Breast epithelium (tissue), 4 donors: ENCODE measurements at places on chromosomes 5 and 9. TPM values are rescaled to one million over a fixed set of nuclear protein-coding genes. Genes with fewer than 3 reads are reported as not detected.

Gene AGXT2
- not detected for total RNA-seq

Gene IFNA2
- total RNA-seq, result not detected

Gene GNA14
- total RNA-seq, result 1.8 TPM

Gene IFNK
- not detected for total RNA-seq

Gene POU5F2
- total RNA-seq, result 6.2 TPM

Gene TAF11L10
- total RNA-seq, result not detected

Gene FOXD4L4
- 0.29 TPM for total RNA-seq

Gene PCDHGC4
- 2.6 TPM for total RNA-seq

Gene FRMD3
- total RNA-seq, result 6.3 TPM

Gene CMYA5
- 132 TPM for total RNA-seq

Gene NR6A1
- 1.3 TPM for total RNA-seq

Gene HRH2
- total RNA-seq, result 5.0 TPM

Gene CTXN3
- not detected for total RNA-seq

Gene PFN3
- total RNA-seq, result not detected

Gene TXNDC8
- total RNA-seq, result not detected

Gene ACO1
- 44.2 TPM for total RNA-seq

Gene LCN1
- total RNA-seq, result not detected

Gene SLC36A3
- total RNA-seq, result not detected

Gene BARX1
- not detected for total RNA-seq

Gene TMEM252
- not detected for total RNA-seq

Gene GRIN3A
- total RNA-seq, result under 0.01 TPM

Gene RARS1
- total RNA-seq, result 96.4 TPM

Gene OTP
- total RNA-seq, result not detected

Gene CCNH
- 146 TPM for total RNA-seq

Gene EGFLAM
- 31.5 TPM for total RNA-seq

Gene GCNT1
- total RNA-seq, result 7.9 TPM

Gene SCGB3A2
- not detected for total RNA-seq

Gene CCDC152
- 0.88 TPM for total RNA-seq
